ENCODE measurements at places on chromosomes 5 and 9.

- no peak for DNase-seq
These were observed 168.6 kb downstream of the CARTPT start for GRCh38 chr5:71887680-71888079.

GRCh38 chr5:95729115-95730010 lies 1.8 kb upstream of the RHOBTB3 start:
- DNase-seq = no peak

DNA sequence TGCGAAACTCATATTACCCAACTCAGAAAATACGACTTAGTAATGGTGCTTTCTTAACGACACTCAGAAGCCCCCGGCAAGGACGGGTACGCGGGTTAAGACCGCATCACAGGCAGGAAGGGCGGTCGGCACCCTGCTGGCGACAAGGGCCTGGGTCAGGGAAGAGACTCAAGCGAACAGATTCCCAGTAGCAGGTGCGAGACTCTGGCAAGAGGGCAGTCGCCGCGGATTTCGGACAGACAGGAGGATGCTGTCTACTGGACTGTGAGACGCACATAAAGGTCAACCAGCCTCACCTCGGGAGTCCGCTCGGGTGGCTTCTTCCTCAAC lies 398 bp downstream of the RAPGEF6 start:
- DNase-seq = no peak

DNA sequence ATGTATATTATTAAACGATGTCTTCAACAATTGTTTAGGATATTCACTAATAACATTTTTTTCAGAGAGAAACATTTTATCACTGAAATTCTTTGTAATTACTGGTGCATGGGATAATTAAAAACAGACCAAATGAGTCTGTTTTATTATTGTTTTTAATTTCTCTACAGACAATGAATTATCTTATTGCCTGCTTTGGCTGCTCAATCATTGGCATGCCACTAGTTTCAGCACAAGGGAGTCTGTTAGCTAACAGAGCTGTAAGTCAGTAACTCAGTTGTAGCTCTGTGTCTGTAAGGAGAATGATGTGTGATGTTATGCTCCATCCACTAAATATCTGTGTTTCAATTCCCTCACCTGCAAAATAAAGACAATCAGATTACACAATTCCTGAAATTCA lies 443.9 kb downstream of the PRR16 start:
- no peak for DNase-seq

DNA sequence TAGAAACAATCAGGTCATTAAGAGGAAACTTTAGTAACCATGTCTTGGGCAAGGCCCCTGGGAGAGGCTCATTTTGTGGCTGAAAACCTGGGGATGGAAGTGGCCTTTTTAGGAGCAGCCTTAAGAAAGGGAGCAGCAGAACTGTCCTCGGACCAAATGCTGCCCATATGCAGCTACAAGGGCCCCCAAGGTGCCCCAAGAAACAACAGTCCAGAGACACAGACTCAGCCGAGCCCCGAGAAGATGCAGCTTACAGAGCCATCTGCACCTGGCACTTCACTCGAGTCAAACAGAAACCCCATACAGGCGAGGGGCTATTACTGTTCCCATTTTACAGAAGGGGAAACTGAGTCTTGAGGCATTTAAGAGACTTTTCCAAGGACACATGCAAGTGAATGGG lies 58.0 kb downstream of the COL23A1 start:
- DNase-seq = no peak

DNA sequence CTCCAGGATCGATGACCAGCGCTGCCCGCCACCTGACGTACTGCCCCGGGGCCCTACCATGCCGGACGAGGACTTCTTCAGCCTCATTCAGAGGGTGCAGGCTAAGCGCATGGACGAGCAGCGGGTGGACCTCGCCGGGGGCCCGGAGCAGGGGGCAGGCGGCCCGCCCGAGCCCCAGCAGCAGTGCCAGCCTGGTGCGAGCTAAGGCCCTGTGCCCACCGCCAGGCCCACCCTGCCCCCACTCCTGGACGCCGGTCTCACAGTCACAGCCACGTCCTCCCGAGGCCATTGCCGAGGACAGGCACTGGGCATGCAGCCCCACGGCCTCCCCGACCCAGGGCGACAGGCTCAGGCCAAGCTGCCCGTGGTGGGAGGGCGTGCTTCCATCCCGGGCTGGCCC lies 5.5 kb downstream of the DNLZ start:
- no peak for DNase-seq

GRCh38 chr5:18240971-18241370 lies 606.7 kb downstream of the TAF11L14 start:
- DNase-seq = no peak

- DNase-seq = no peak
These were observed 90.7 kb downstream of the SEC61B start for GRCh38 chr9:99312736-99313135.

DNA sequence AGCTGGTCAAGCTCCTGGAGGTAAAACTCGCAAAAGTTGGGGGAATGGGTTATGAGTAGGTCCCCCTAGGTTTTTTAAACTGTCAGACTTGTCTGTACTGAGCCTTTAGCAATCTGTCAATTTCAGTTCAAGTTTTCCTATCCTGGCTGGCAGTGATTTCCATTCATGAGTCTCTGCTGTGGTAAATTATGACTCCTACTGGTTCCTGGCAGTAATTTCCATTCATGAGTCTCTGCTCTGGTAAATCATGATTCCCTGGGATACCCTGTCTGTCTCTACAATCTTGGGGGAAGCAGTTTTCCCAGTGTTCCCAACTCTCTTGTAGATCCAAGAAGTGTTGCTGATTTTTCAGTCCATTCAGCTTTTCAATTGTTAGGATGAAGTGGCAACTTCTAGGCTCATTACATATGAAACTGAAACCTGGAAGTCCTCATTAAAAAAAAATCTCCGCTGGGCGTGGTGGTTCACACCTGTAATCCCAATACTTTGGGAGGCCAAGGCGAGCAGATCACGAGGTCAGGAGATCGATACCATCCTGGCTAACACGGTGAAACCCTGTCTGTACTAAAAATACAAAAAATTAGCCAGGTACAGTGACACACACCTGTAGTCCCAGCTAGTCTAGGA lies 91.3 kb upstream of the GPBP1 start:
- no peak for DNase-seq

GRCh38 chr9:76218886-76219445 lies 175.3 kb downstream of the RFK start:
- DNase-seq = no peak

GRCh38 chr9:3887221-3887653 lies 361.4 kb upstream of the RFX3 start:
- DNase-seq = no peak

GRCh38 chr5:36642089-36642488 lies 35.7 kb downstream of the SLC1A3 start:
- DNase-seq = no peak

GRCh38 chr5:10540036-10540544 lies 23.8 kb upstream of the ANKRD33B start:
- DNase-seq = no peak

- DNase-seq = peak; percentile 58
These were observed 104.4 kb downstream of the WNK2 start for GRCh38 chr9:93288341-93288740.

DNA sequence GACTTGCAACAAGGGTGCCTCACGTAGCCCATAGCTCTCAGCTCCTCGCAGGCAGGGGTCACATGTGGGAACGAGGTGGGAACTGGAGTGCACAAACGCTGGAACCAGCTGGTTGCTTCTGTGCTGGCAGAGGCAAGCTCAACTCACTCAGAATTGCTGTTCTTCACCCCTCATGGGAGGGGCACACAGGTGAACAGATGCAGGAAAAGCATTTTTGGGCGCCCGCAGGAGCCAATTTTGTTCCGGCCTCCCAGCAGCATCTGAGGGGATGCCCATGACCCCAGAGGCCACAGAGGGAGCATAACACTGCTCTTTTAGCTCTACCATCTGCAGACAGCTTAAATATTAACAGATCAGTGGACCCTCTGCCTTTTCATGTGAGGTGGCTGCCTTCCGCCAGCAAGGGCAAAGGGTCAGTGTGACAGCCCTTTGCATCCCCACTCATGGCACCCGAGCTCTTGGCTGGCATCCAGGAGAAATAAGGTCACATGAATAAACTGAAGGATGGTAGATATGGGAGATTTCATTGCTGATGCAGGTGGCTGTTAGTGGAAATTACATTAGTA lies 196.2 kb downstream of the SLCO4C1 start:
- no peak for DNase-seq

GRCh38 chr5:28430565-28431178 lies 1392.3 kb upstream of the CDH9 start:
- DNase-seq = no peak

DNA sequence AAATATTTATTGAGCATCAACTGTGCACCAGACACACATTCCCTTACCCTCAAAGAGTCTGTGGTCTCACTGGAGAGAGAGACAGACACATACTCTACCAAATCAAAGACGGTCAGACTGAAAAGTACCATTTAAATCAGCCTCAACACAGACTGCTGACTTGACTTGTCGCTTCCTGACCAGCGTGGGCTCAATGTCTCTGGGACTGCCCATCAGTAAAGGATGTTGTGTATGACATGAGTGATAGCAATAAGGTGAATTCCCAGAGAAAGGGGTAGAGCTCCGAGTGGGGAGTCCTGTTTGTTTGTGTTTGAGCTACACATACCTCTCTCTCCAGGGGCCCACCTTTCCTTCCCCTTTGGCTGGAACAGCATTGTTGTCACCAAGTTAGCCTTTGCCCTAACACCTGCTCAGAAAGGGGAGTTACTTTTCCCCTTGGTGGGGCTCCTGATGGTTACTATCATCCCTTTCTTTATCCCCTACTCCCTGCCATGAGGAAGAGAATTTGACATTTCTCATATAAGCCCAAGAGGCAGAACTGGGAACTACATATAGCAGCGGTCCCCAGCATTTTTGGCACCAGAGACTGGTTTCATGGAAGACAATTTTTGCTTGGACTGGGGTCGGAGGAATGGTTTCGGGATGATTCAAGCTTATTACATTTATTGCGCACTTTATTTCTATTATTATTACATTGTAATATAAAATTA lies 33.9 kb downstream of the NR4A3 start:
- no peak for DNase-seq

DNA sequence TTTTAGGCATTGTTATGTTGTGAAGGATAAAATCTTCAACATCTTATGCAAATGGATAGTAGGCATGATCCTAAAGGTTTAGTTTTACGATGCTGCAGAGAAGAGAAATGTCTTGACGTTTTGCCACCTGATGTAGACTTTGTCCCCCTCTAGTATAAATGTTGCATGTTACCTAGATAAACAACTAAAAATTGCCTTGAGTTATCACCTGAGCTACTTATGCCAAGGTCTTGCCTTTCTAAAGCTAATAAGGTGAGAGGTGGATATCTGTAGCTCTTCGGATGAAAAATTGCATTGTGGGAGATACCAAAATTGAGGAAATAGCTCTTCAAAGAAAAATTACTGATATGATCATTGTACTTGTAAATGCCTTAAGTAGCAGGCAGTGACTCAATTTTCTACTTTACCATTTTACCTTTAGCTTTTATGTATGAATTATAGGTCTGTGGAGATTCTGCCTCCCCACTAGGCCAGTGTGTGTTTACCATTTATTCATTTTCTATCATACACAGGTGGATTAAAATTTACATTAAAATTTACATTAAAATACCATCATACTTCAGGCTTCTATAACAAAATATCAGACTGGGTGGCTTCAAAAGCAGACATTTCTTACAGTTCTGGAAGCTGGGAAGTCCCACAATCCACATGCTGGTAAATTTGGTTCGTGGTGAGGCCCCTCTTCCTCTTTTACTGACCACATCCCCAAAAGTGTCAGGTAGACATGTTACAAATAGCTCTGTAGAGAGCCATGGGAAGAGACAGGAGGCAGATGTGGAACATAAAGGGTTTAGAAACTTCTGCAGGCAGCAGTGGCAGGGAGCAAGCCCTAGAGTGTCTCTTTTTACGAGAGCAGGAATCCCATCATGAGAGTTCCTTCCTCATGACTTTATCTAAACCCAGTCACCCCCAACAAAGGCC lies 100.7 kb upstream of the ERBIN start:
- DNase-seq = no peak

GRCh38 chr5:136924490-136924889 lies 559.1 kb upstream of the TRPC7 start:
- DNase-seq = no peak

DNA sequence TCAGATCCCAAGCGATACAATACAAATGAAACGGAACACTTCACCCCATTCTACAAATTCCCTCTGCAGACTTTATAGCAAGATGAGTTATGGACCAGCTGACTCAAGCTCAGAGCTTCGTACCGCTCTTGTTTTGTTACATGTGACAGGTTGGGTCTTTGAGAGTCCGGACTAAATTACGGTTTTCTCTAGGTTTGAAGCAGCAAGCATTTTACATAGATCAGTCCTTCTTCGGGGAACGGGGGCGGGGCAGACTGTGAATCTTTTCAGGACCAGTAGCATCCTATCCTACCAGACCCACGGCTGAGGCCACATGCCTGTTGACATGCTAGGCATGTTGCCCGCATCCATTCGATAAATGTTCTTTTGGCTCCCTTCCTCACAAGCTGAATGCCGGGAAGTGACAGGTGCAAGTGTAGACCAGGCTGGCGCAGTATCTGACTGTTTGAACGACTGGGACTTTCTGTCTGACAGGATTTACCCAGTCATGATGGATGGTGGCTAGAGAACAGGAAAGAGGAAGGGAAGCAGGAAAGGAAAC lies 811.0 kb upstream of the GRAMD2B start:
- no peak for DNase-seq

DNA sequence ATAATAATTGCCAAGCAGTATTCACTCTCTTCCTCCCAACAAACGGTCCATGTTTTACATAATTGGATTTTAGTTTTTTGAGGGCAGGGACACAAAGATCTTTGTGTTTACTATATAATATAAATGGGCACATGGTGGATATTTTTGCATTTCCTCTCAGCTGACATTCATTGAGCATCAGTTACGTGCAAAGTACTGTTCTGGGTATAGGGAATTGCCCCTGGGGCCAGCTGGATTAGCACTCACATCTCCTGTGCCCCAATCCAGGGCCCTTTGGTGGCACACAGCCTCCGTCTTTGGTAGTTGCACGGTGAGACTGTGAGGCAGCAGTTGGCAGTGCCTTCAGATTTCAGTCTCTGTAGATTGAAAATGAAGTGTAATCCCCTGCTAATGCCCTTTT lies 1.6 kb downstream of the TDRD7 start:
- DNase-seq = no peak

DNA sequence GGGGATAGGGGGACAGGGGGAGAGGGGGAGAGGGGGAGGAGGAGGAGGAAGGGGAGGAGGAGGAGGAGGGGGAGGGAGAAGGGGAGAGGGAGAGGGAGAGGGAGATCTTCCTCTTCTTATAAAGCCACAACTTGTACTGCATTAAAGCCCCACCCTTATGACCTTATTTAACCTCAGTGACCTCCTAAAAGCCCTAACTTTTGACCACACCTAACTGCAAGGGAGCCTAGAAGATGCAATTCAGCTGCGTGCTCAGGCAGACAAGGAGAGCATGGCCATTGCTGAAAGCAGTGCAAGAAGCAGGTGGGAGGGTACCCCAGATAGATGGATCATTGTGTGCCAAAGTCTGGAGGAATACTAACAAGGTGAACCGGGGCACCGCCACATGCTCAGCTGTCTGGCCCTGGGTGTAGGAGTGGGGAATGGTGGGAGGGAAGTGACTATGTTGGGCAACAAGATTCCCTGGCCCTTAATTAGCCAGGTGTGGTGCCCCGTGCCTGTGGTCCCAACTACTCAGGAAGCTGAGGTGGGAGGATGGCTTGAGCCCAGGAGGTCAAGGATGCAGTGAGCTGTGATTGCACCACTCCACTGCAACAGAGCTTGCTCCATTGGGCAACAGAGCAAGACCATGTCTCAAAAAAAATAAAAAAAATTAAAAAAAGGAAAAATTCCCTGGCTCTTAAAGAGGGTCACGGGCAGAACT lies 125.4 kb upstream of the BOD1 start:
- no peak for DNase-seq

- no peak for DNase-seq
These were observed 292.2 kb downstream of the CYLC2 start for GRCh38 chr9:103287361-103287760.

GRCh38 chr9:129932303-129933151 lies 97.3 kb downstream of the USP20 start:
- no peak for DNase-seq
